GM12878 (cell line): ENCODE measurements at places on chromosomes 5 and 9. TPM values are rescaled to one million over a fixed set of nuclear protein-coding genes. Genes with fewer than 3 reads are reported as not detected.

Gene DMRT1
- 0.18 and 0.29 TPM in 2 replicates for total RNA-seq

Gene NINJ1
- 15.1 and 16.6 TPM in 2 replicates for total RNA-seq

Gene ZNF300
- total RNA-seq, result 0.08 and 0.13 TPM in 2 replicates

Gene ZNF454
- total RNA-seq, result not detected in 2 replicates

Gene CARD9
- total RNA-seq, result 2.4 and 2.6 TPM in 2 replicates

Gene FOXD4L5
- total RNA-seq, result 0.21 and 0.29 TPM in 2 replicates

Gene DNAJA1
- total RNA-seq, result 105 and 109 TPM in 2 replicates

Gene FOXD4L4
- 0.24 and 0.36 TPM in 2 replicates for total RNA-seq

Gene IFNE
- total RNA-seq, result not detected in 2 replicates

Gene CD274
- 23.5 and 26.6 TPM in 2 replicates for total RNA-seq

- DNase-seq, result no peak
Measured at GRCh38 chr9:107637421-107638420, 148.2 kb upstream of the KLF4 start.

GRCh38 chr9:131608493-131609037, 63.2 kb downstream of the PRRT1B start:
- DNase-seq, result no peak

DNA sequence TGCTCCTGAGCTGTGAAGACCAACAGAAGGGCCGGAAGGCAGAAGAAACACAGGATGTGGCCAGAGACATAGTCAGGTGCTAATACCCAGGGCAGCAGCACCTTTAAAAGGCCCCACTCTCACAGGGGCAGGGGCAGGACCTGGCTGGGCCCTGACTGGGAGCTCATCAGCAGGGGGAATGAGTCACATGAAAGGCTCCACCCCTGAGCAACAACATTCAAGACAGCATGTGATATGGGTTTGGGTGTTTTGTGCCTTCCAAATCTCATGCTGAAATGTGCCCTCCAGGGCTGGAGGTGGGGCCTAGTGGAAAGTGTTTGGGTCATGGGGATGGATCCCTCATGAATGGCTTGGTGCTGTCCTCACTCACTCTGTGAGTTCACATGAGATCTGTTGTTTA, 181.7 kb downstream of the ERCC6L2 start:
- no peak for DNase-seq

DNA sequence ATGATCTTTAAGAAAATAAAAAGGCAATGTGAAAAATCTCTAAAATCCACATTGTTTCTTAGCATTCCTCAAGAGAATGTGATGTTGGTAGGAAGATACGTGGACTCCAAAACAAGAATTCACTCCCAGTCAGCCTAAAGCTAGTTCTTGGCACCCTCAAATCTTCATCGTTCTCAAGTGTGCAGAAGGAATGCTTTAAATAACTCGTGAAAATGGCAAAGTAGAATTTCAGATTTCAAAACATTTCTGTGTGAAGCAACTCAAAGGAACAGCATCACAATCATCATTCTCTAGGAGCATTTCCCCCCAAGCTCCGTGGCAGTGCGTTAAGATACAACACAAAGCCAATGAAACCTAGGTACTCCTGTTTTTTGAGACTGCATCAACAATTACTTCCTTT, 185.1 kb upstream of the DMAC1 start:
- DNase-seq, result no peak

- DNase-seq, result no peak
Measured at GRCh38 chr9:135814421-135815095, 92.8 kb downstream of the CAMSAP1 start.

- no peak for DNase-seq
Measured at GRCh38 chr5:159751459-159751858, 164.8 kb upstream of the ADRA1B start.

DNA sequence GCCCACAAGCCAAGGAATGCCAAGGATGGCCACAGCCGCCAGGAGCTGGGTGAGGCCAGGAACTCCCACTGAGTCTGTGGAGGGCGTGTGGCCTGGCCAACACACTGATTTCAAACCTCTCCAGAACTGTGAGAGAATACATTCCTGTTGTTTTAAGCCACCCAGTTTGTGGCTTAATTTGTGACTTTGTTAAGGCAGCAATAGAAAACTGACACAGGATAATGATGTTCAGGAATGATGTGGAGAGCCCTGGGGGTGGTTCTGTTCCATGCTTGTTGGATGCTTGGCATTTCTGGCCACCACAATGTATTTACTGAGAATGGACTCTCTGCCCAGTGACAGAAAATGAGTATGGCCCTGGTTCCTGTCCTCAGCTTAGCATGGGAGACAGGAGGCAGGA, 82.8 kb downstream of the DAP start:
- DNase-seq, result no peak

DNA sequence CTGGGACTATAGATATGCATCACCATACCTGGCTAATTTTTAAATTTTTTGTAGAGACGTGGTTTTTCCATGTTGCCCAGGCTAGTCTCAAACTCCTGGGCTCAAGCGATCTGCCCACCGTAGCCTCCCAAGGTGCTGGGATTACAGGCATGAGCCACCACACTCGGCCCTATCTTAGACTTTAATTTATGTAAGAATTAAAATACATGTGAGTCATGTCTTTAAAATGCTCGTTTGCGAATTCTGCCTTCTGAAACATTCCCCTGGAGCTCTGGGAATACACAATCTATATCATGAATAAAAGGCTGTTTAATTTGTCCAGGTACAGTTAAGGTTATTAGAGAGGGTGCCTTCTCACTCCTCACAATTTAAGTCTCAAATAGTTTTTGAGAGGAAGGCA, 32.8 kb downstream of the RHOBTB3 start:
- no peak for DNase-seq

- DNase-seq, result no peak
Measured at GRCh38 chr9:134544388-134545214, 97.0 kb upstream of the COL5A1 start.

DNA sequence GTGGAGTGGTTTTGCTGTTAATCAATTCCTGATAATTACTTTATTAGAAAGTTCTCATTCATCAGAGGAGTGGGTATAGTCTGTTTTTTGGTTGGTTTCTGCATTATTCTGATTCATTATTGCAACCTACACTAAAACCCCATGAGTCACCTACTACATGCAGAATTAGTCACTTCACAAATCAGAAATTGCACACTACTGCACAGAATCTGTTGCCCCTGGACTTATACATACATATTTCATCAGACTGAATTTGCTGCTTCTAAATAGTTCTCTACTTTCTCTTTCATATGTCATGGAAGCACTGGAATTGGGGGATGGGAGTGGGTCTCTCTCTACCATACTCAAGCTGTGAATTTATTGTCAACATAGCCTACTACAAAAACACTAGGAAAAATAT, 585.1 kb downstream of the DNAH5 start:
- no peak for DNase-seq

DNA sequence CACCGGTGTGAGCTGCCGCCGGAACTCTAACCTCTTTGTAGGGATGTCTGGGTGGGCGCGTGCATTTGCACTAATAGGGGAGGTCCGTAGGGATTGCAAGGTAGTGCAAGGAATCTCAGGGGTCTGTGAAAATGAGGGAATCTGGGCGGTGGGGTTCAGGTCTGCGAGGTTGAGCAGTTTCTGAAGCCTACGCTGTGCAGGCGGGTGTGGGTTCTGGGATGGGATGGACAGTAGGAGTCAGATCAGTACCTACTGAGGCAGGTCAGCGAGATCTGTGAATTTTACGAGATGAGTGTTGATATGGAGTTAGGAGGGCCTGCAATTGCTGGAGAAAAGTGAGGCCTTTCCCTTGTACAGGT, 856 bp upstream of the ATOSB start:
- no peak for DNase-seq

DNA sequence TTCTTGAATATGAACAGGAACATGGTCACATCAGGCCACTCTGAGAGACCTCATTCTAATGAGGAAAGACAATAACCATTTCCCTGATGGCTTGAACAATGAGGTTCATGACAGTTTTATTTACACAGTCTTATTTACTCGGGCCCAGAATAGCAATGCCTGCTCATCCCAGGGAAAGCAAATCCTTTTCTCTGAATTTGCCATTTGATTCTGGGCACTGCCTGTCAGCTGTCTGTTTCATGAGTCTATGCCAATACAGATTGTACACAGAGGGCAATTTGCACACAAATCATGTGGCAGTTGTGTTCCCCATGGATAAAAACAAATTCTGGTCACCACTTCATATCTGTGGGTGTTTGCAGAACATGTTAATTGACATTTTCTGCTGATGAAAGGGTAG, 492.5 kb downstream of the ACTL7B start:
- DNase-seq, result no peak

DNA sequence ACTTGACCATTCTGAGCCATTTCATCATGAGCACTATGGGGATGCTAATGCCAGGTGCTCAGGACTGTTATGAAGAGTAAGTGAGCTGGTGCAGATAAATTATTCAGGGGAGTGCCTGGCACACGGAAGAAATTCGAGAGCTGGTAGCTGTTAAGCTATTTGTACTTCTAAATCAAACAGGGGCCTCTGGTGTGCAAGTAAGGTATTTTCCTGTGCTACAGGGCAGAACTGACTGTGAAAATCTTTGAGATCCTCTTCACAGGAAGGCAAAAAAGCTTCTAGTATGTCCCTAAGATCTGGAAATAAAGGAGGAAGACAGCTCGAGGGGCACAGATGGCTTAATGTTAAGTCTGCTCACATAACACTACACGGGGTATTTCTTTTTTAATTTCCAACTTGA, 106.3 kb upstream of the SPOCK1 start:
- DNase-seq, result no peak

DNA sequence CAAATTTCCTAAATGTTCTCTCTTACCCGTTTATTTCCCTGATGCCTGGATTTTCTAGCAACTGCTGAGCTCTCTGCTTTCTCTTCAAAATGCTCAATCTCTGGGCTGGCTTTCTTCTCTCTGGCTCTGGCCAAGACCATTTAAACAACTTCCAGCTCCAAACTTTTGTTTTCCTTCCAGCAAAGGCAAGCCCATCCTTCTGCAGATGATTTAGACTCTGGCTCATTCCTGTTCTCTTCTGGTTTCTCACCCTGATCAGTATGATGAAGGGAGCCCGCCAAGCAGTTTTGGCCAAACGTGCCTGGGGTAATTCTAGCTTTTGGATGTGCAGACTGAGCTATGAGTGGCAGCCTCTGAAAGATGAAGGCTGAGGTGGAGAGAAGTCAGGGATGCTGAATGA, 78.1 kb downstream of the HSPA4 start:
- DNase-seq, result no peak

GRCh38 chr5:9283473-9283872, 262.4 kb downstream of the SEMA5A start:
- no peak for DNase-seq

GRCh38 chr5:134462761-134463160, 51.1 kb upstream of the CDKN2AIPNL start:
- DNase-seq, result no peak

DNA sequence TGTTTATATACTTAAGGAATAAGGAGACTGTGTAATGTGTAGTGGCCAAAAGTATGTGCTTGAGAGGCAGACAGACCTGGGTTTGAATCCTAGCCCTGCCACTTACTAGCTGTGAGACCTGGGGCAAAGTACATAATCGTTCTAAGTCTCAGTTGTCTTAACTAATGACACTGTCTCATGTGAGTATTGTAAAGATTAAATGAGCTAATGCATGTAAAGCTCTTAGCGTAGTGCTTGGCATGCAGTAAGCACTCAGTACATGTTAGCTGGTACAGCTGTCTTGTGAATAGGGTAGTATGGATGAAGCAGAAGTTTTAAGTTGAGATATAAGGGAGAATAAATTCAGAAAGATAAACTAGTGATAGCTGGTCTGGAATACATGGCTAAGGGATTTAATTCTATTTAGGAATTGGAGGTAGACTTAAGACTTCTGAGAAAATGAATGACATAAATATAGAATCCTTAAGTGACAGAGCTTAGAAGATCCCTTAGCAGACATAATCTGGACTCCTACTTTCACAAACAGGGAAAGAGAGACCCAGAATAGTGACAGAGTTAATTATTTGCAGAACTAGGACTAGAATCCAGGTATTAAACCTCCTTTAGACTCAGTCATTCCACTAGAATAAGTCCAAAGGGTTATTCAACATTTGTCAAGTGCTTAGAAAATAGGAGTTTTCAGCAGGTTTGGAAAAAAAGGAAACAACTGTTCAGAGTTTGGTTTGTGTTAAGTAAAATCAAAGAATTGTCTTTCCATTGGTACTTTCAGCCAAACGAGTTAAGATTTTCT, 13.1 kb downstream of the GPR21 start:
- DNase-seq, result no peak

- no peak for DNase-seq
Measured at GRCh38 chr5:134524826-134525682, at the start of gene JADE2. JADE2 (plus strand) TSS chr5:134525670; CDS start chr5:134535858, 10,188 bp downstream.

GRCh38 chr9:126623667-126624478, 10.1 kb downstream of the LMX1B start:
- no peak for DNase-seq

GRCh38 chr5:161399996-161400562, 146.4 kb downstream of the GABRB2 start:
- DNase-seq, result no peak

GRCh38 chr9:19967216-19967887, 178.5 kb upstream of the SLC24A2 start:
- DNase-seq, result no peak

DNA sequence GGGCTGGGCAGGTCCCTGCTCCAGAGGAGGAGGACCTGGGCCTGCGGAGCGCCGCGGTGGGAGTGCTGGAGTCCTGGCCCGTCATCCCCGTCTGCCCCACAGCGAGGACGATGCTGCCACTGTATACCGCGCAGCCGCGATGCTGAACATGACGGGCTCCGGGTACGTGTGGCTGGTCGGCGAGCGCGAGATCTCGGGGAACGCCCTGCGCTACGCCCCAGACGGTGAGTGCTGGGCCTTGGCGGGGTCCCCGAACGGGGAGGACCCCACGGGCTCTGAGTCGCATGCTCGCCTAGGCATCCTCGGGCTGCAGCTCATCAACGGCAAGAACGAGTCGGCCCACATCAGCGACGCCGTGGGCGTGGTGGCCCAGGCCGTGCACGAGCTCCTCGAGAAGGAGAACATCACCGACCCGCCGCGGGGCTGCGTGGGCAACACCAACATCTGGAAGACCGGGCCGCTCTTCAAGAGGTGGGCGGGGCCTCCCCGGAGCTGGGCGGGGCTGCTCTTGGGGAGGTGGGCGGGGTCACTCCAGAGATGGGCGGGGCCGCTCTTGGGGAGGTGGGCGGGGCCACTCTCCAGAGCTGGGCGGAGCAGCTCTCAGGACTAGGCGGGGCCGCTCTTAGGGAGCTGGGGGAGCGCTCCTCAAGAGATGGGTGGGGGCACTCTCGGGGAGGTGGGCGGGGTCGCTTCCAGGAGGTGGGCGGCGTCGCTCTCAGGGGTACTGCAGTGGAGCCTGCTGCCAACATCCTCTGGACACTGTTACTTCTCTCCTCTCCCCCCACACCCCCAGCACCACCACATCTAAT, 13.1 kb downstream of the LRRC26 start:
- no peak for DNase-seq

GRCh38 chr9:92658176-92658575, 11.8 kb downstream of the IPPK start:
- no peak for DNase-seq
